ENCODE measurements at places on chromosomes 12 and 14.

DNA sequence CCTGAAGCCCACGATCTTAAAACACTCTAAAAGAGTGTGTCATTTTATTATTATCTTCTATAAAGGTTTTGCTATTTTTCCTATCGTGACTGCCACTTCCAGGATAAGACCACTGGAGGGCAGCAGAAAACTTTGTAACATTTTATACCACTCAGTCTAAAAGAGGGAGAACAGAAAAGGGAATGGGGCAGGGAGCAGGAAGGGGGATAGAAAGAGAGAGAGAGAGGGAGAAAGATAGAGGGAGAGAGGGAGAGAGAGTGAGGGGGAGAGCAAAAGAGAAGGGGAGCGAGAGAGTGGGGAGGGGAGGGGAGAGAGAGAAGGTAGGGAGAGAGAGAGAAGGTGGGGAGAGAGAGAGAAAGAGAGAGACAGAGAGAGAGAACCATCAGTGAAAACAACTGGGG, 2.0 kb upstream of the ART4 start:
- peak; percentile 88 for DNase-seq

DNA sequence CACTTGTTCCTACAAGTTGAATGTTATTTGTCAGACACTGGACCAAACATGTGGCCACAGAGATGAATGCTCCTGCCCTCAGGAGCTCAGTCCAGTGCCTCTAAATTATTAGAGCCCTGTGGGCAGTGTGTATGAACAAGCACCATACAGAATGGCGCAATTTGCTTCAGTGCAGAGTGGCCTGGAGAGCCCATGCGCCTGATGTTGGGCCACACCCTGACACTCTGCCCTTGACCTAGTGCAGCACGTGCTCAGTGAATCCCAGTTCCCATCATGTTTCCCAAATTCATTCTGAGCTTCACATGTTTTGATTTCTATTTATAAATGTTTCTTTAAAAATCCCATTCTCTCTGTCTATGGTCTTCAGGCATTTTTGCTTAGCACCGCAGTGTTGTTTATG, 116.8 kb downstream of the PRMT8 start:
- no peak for DNase-seq

DNA sequence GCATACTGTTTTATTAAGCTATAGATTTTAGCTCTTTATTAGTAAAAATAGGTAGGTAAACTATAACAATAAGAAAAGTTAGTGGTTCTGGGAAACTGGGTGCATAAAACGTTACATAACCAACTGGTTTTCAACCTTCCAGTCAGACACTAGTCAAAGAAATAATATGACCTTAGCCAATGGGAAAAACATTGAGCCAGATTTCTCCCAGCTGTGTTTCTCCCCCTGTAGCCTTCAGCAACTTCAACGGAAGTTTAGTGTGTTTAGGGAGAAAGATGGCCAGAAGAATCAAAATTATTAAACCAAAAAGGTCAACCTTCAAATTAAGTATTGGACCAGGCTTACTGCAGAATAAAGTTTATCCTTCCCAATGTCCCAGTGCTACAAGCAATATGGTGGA, 283.5 kb upstream of the DIO2 start:
- DNase-seq = no peak

DNA sequence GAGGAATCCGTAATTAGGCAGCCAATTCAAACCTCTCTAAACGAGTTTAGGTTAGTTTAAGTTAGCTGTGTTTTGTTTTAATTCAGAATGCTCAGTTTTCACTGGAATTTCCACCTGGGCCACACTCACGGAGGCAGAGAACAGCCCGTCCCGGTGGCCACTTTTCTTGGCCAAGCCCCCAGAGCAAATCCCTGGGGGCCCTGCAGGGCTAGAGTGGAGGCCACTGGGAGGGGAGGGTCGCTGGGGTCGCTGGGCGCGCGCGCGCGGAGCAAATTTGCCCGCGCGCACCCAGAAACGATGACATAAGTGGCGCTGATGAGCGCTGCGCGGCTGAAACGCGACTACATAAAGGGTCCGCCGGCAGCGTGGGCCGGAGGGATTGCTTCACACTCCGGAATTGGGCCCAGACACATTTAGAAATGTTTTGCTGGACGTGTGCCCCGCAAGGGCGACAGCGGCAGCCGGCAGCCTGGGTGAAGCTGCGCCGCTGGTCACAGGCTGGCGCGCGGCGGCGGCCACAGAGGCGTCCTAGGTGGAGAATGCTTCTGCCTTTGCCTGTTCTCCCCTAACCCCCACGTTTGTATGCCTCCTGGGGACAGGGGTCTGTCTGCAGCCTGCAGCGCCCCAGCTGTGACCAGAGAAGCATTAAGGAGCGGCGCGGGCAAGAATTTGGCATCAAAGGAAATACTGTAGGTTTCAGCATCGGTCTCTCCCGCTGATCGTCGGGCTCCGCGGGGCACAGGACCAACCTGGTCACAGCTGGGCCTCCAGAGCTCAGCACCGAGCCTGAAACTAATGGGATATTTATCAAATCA, 37.9 kb upstream of the TBX5 start:
- DNase-seq = no peak

DNA sequence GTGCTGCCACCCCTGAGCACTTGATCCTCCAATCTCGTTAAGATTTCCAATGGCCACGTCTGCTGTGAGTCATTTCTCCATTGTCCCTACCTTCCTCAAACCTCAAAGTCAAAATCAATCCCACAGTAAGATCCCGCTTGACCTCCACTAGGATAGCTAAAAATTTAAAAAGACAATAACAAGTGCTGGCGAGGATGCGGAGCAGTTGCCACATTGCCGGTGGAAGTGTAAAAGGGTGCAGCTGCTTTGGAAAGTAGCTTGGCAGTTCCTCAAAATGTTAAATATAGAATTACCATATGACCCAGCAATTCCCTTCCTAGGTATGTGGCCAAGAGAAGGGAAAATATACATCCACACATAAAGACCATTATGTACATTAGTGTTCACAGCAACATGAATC, 9.5 kb upstream of the BCL7A start:
- DNase-seq = no peak

- no peak for DNase-seq
These were observed 131.9 kb downstream of the CEP83 start for GRCh38 chr12:94327809-94328208.

- no peak for DNase-seq
These were observed 61.6 kb downstream of the WDR20 start for GRCh38 chr14:102201353-102201738.

- no peak for DNase-seq
These were observed 149.7 kb upstream of the ARHGAP5 start for GRCh38 chr14:31927348-31927832.

GRCh38 chr14:77660754-77661153, 44.3 kb upstream of the SPTLC2 start:
- DNase-seq = no peak

DNA sequence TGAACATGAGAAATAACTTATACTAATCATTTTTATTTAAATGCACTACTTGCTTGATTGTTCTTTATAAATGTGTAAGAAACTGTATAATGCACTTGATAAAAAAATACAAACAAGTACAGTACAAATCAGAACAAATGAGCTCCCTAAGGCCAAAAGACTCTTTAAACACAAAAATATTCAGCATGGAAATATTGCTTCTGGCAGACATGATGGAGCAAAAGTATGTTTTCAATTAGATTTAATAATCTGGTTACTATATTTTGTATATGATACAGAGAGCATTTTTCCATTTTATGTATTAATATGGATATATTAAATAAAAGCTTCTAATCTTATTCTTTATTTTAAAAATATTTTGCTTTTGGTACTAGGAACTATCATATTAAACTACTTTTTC, 800.2 kb upstream of the LRFN5 start:
- DNase-seq = no peak

GRCh38 chr12:46783871-46784270, 41.9 kb downstream of the SLC38A4 start:
- no peak for DNase-seq

DNA sequence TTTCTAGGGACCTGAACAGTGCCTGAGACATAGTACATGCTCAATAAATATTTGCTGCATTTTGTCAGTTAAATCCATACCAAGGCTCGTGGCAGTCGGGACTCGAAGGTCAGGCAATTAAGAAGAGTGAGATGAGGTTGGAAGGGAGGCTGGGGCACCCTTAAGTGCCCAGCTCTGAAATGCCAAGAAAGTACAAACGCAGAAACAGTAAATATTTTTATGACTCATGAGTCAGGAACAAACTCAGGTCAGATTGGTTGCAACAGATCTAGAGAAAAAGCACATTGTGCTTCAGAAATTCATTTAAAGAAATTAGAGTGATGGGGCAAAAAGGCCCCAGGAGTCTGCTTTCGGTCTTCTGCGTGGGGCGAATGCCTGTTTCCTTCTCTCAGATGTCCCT, 83.0 kb upstream of the FZD10 start:
- no peak for DNase-seq

- DNase-seq = no peak
These were observed 11.5 kb downstream of the FOXA1 start for GRCh38 chr14:37583358-37584210.

DNA sequence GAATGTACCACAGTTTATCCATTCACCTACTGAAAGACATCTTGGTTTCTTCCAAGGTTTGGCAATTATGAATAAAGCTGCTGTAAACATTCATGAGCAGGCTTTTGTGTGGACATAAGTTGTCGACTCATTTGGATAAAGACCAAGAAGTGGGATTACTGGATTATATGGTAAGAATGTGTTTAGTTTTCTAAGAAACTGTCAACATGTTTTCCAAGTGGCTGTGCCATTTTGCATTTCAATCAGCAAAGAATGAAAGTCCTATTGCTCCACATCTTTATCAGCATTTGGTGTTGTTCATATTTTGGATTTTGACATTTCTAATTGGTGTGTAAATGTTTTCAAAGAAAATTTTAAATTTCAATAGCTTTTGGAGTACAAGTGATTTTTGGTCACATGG, 27.3 kb upstream of the KLRF1 start:
- DNase-seq = no peak

DNA sequence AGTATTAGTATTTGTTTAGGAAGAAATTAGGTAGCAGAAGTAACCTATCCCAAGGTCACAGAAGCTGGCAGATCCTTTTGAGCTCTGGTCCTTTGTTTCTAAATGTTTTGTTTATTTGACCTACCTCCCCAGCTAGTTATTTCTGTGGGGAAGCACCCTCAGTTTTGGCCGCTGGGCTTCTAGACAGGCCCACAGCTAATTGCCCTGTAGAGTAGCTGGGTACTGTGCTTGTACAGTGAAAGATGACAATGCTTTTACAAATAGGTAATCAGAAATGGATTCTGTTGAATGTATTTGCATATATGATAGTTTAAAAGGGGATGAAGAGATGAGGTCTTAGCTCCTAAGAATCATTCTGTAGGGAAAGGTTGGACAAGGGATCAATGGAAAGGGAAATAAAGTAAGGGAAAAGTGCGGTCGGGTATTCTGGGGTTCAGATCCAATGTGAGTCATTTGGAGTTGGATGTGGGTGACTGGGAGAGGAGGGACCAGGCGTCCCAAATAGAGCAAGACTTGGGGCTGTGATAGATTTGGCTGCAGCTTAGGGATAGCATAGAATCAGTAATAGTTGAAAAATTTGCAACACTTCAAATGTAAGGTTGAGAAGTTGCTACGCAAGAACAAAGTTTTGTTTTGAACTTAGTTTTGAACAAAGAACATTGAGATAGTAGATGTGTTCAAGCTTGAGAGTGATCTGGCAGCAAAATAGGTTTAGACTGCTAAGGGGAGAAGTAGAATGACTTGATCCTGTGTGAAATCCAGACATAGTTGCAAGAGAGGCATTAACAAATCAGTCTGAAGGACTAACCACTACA, 3.6 kb downstream of the NUDT4 start:
- DNase-seq = no peak

GRCh38 chr12:7131502-7131866, 1.3 kb downstream of the CLSTN3 start:
- peak; percentile 31 for DNase-seq

- no peak for DNase-seq
These were observed 111.8 kb downstream of the PRKCH start for GRCh38 chr14:61433169-61433568.

DNA sequence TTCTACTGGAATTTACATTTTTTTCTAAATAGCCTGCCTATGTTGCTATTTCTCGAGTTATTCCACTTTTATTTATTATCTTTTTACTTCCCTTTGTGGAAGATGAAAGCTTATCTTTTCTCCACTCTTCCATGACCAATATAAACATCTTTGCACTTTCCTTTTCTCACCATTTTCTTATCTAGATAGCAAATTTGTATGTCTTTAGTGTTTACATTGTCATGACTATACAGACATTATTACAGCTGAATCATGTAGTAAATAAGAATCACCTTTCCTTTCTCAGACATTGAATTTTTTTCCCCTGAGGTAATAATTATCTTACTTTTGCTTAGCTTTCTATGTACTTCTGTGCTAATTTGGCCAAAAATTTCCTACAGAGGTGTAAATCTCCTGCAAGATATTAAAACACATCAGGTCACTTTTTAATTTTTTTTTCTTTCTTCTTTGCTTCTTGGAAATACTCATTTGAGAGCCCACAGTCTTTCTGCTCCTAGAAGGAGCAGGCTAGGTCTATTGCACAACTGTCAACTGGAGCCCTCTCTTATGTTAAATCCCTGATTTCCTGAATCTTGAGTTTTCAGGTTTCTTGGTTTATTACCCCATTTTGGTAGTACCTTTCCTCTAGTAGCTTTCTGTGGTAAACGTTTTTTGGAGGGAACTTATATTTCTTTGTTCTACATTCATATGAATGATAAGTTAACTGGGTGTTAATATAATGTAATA, 109.0 kb upstream of the ATP2B1 start:
- no peak for DNase-seq

DNA sequence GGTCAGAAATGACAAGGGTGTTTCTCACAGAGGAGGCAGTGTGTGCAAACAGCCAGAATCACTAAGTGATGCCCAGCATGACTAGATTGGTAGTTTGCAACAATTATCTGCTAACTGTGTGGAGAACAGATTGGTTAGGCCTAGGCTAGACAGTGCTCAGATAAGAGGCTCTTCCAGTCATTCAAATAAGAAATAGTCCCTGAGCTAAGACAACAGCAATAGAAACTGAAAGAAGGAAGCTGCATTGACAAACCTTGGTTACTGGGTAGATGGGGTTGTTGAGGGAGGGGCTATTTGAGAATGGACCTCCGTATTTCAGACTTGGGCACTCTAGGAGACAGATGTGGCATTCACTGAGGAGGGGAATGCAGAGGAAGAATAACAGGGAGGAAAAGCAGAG, 255.0 kb upstream of the NPAS3 start:
- DNase-seq = no peak

GRCh38 chr14:52078095-52078531, 9.3 kb upstream of the NID2 start:
- DNase-seq = no peak

DNA sequence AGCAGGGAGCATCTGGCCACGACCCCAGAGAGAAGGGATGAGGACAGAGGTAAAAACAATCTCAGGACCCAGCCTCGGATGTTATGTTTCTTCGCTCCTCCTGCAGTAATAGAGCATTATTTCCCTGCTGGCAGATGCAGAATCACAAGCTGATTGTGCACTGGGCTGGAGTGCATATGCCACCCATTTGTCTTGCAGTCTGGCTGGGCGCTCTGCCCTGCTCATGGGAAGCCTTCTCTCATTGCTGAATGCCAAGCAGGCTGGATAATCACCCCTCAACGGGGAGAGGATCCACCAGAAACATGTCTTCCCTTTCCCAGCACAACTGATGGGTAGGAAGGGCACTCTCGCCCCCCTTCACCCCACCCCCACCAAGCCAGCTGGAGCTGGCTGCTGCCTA, 8.5 kb upstream of the VASH1 start:
- DNase-seq = no peak

- no peak for DNase-seq
These were observed 47.2 kb upstream of the CTDSP2 start for GRCh38 chr12:57893431-57894353.
